ENCODE measurements at places on chromosomes 13 and 19.

- DNase-seq = no peak
Measured at GRCh38 chr13:94058821-94059360, 420.6 kb downstream of the DCT start.

- no peak for DNase-seq
Measured at GRCh38 chr19:28686756-28687155, 526.2 kb downstream of the UQCRFS1 start.

- DNase-seq = no peak
Measured at GRCh38 chr13:20336761-20337160, 104.6 kb upstream of the GJB6 start.

DNA sequence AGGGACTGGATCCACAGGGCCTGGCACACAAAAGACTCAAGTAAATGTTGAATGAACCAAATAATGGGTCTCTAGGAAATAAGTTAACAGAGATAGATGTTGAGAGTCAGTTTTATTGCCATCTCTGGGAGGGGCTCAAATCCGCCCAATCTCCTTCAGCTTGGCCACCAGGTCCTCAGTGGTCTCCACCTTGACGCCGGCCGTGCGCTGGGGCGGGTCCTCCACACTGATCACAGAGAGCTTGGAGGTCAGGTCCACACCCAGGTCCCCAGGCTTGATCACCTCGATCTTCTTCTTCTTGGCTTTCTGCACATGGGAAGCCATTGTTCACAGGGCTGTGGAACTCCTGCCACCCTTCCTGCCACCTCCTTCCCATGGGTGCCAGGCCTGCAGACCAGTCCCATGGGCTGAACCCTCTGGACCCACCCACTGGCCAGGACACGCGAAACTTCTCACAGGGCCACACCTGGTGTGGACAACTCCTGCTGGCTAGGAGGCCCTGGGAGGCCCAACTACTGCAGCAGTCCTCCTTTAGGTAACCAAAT, 3.2 kb upstream of the VSIG10L start:
- DNase-seq = no peak

GRCh38 chr19:3778899-3779723, 7.1 kb downstream of the MATK start:
- DNase-seq = no peak

DNA sequence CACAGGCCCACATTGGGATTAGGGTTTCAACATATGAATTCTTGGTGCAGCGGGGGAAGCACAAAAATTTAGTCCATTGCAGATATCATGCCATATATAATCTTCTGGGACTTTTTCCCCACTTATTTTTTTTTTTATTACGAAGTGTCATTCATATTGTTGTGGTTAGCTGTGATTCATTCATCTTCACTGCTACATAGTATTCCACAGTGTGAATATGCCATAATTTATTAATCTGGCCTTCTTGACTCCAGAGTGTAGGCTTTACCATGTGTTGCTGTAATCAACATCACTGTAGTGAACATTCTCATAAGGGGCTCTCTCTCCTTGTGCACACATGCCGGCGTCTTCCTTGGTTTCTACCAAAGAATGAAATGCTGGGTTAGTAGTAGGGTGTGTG, 53.4 kb upstream of the RGCC start:
- no peak for DNase-seq

DNA sequence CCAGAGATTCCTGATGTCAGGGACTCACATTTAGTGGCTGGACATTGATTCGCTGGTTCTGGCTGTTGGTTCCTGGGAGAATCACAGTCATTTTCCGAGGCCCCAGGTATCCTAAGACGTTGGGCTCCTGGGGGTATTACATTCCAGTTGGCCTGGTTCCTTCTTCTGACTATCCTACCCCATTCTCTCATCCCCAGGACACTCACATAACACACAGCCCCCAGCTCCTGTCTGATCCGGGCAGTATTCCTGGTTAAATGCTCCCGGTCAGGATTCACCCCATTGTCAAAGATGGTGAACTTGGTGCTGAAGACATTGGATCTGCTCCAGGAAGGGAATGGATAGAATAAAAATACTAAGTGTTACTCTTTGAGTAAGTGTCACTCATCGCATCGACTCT, 11.5 kb downstream of the PPP1R15A start:
- DNase-seq = no peak

All from A673 (cell line).